ENCODE measurements at places on chromosomes 3 and 15. TPM values are rescaled to one million over a fixed set of nuclear protein-coding genes. Genes with fewer than 3 reads are reported as not detected.
A peak's percentile ranks its signal among the peaks of the same experiment; 100 is the strongest.

DNA sequence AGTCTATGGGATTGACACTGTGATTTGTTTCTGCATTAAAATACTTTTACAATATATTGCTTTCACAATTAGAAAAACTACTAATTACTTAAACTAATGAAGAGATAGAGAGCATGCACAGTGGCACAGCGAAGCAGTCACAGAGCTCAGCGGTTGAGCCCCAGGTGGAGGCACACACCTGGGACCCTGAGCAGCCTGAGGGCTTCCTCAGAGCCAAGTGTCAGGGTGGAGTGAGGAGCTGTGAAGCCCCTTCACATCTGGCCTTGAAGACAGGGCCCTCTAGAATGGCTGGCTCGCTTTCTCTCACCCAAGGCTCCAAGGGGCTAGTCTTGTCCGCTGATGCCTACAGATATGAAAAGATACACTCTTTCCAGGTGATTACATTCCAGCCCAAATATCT lies 287.7 kb downstream of the ZNF385D start:
- DNase-seq, result no peak

DNA sequence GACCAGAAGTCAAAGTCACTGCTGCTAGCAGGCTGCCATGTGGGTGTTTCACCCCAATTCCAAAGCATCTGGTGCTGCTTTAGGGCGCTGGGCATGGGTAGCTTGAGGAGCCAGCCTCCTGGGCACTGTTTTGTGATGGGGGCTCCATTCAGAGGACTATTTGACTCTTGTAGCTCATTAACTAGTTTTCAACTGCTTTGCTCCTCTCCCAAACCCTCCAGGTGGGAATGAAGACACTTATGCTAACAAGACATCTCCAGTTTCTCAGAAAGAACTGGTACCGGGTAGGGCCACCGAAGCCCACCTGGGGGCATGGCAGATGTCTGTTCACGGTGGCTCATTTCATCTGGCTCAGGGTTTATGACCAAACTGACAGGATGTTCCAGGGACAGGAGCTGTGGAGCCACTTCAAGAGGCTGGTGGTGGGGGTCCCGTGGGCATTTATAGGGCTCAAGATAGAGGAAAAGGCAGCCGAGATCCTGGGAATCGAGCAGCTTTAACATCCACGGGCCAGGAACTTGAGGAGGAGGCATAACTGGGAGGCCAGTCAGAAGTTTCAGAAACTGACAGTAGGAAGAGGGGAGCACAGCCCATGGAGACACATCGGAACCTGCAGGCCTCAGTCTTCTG lies 17.7 kb downstream of the AMOTL2 start:
- no peak for DNase-seq

DNA sequence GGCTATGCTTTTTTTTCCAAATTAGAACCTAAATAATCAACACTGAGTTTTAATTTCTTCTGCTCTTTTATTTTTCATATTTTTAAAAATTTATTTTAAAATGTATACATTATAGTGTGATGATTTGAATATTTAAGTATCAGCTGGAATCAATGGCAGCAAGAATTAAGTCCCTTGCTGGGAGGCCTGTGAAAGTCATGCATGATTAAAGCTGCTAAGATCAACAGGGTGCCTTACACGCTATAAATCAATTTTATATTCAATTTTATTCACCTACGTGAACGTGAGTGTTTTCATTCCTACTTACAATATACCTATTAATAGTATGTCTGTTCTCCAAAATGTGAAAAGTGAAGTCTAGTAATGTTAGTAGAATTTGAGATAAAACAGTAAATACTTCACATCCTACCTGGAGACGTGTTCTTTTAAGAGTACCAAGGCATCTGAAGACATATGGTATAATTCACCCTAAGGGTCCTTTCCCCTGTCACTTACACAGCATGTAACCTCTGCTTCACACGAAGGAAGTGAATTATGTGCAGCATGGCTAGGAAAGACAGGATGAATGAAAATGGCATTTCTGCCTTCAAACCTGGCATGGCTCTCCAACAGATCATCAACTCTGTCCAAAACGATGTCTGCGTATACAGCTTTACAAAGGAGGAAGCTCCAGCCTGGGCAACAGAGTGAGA lies 640.4 kb upstream of the ROBO1 start:
- no peak for DNase-seq

DNA sequence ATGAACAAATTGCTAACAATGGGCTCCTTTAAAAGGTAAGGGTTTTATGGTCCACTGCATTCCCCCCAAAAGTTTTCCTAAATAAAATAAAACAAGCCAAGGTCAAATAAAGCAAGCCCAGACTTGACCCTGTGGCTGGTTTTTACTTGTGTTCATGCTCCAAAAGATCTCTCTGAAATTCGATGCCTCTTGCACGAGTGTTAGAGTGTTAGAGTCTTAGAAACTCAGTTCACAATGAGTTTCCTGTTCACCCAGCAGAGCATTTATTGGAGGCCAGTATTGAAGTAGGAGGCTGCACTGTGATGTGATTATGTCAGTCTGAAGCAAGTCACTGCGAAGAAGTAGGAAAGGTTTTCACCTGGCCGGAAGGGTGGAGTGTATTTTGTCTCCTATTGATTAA lies 59.9 kb upstream of the LRTM1 start:
- no peak for DNase-seq

GRCh38 chr15:72534523-72534922 lies 60.4 kb downstream of the ARIH1 start:
- DNase-seq, result peak; percentile 75

DNA sequence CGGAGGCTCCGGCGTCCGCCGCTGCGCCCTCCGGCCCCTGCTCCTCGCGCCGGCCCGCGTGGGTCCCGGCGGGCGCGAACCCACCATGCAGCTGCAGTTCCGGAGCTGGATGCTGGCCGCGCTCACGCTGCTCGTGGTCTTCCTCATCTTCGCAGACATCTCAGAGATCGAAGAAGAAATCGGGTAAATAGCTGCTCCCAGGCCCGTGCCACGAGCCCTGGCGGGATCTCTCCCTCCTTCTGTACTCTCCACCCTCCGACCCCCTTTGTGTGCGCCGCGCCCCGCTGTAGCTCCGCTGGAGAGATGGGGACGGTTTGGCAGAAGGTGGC lies 263 bp downstream of the ST8SIA2 start:
- DNase-seq, result no peak

DNA sequence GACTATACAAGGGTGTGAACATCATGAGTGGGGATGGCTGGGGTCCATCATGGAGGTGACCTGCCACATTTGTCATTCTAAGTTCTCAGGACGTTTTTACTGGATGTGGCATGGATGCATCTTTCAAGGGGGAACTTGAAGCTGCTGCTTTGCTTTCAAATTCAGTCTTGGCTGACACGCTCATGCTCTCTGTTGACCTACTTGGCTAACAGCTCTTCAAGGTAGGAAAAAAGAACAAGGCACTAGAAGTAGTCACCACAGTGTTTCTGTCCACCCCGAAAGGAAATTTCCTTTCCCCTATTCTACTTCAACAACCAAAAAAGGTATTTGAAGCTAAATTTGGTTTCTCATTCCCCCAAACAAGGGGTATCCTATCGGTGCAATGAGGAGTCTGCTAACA lies 15.0 kb downstream of the STIMATE start:
- no peak for DNase-seq

CAMKV gene
- not detected for total RNA-seq

HHLA2 gene
- total RNA-seq, result 1.4 TPM

GRCh38 chr15:67967871-67968431 lies 86.2 kb upstream of the PIAS1 start:
- DNase-seq, result peak; percentile 16

DNA sequence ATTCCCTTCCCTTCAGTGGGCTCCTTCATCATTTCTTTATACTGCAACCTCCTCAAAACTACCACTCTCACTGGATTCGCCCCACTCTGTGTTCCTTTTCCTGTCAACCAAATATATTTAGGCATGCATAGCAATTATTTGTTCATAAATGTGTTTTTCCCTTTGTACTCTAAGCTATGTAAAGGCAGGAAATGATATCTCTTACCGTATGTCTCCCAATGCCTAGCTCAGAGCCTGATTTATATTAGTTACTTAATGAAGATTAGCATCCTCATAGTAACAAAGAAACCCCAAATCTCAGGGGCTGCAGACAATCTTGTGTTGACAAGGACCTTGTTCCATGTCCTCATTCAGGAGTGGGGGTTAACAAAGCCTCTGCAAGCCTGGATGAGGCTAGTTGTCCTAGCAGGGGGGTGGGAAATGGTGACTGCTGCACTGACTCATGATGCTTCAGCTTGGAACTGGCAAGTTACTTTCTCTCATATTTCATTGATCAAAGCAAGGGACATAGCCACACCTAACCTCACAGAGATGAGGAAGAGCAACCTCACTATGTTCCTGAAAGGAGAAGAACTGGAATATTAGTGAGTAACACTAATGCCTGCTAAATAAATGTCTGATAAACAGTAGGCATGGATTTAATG lies 15.2 kb downstream of the PHLDB2 start:
- no peak for DNase-seq

DNA sequence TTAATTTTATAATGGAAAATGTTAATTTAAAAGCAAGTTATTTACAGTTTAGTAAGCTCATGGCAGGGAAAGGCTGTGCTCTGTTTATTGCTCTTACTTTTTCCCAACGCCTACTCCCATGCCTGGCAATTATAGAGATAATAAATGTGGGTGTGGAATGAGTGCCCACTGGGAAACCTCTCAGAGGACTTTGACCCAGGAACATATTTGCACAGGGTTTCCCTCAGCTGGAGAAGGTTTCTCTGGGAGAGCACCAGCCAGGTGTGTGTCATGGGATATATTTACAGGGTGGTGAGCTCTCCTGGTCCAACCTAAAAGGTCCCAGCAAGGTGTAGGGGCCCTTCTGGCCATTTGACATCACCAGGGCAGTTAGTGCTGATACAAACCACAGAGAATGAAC lies 27.9 kb downstream of the ZNF710 start:
- no peak for DNase-seq
